ENCODE measurements at places on chromosomes 6 and 20. TPM values are rescaled to one million over a fixed set of nuclear protein-coding genes. Genes with fewer than 3 reads are reported as not detected.

- peak; percentile 16 for DNase-seq
These were observed 66.7 kb downstream of the SMOC2 start for GRCh38 chr6:168507730-168508129.

Gene CMTR1
- total RNA-seq, result 15.8 TPM

GRCh38 chr20:46773680-46774079 is 64.2 kb downstream of the SLC2A10 start:
- no peak for DNase-seq

Gene VNN1
- 1.3 TPM for total RNA-seq

DNA sequence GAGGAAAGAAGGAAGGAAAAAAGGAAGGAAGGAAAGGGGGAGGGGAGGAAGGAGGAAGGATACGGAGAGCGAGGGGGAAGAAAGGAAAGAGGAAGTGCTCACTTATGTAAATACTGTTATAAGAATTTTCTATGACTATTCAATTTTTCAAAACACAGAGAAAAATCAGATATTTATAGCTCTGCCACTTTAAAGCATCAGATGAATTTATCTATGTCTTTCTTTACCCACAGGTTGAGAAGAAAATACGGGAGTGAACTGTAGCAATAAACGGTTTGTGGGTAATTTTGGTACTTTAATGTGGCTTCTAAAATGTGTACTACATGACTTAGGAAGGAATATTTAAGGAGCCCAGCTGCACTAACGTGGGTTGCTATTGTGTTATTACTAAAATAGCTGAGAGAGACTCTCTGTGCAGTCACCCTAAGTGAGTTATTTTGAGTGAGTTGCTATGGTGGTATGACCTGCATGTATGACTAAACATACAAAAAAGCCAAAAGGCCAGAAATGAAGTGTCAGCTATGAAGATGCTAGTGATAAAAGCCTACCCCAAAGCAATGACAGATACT is 225.5 kb downstream of the SOD2 start:
- no peak for DNase-seq

- no peak for DNase-seq
These were observed 43.5 kb upstream of the PLN start for GRCh38 chr6:118504611-118505010.

- DNase-seq, result no peak
These were observed 113.5 kb downstream of the SLC22A3 start for GRCh38 chr6:160461641-160462040.

Measured in body of pancreas (tissue), 4 donors.